ENCODE measurements at places on chromosomes 2 and 18. TPM values are rescaled to one million over a fixed set of nuclear protein-coding genes. Genes with fewer than 3 reads are reported as not detected.

GRCh38 chr2:152620208-152620607 lies 97.1 kb downstream of the PRPF40A start:
- no peak for DNase-seq

GRCh38 chr2:95401480-95401879 lies 1.0 kb upstream of the FAHD2A start:
- no peak for DNase-seq

DNA sequence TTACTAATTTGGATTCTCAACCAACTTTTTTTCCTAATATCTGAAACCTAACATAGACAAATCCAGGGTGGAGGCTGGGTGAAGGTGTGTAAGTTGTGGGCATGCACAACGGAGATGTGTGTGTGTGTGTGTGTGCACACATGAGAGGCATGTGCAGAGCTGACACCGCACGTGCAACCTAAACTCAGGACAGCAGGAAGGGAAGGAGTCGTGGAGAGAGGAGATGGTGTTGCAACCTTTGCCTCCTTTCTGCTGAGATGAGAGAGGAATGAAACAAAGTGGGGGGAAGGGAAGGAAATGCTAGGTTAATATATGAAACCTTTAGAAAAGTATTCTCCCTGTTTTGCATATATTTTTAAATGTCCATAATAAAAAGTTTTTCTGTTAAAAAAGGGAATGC lies 64.7 kb downstream of the KCTD1 start:
- DNase-seq: no peak

DNA sequence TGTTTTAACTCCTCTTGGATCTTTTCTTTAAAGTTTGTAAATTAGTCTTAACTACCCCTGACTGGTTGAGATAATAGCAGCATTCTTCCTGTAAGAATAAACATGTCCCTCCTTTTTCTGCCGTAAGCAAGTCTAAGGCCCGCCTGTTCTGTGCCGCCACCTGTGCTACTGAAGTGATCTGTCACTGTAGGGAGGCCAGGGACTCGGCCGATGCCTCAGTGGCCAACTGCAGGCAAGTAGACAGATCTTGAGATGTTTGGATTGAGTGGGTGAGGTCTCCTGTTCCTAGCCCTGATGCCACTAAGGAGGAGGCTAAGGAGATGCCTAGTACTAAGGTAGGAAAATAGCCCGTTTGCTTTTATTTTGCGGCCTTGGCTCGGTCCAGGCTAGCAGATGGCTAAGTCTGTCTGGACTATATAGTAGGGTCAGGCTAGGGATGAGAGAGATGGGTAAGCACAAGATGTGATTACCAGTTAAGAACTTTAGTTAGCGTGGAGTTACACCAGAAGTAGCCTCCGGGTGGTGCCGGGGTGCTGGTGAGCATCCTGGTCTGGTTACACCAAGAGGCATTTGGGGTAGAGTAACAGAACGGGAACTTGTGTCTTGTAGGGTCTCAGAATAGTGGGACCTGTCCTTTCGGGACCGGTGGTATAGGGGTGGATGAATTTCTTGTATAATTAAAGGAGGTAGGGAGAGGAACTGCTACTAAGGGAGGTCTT lies 584.2 kb downstream of the SUCLG1 start:
- no peak for DNase-seq

- DNase-seq: no peak
Measured at GRCh38 chr18:78892177-78892576, 87.4 kb upstream of the SALL3 start.

DNA sequence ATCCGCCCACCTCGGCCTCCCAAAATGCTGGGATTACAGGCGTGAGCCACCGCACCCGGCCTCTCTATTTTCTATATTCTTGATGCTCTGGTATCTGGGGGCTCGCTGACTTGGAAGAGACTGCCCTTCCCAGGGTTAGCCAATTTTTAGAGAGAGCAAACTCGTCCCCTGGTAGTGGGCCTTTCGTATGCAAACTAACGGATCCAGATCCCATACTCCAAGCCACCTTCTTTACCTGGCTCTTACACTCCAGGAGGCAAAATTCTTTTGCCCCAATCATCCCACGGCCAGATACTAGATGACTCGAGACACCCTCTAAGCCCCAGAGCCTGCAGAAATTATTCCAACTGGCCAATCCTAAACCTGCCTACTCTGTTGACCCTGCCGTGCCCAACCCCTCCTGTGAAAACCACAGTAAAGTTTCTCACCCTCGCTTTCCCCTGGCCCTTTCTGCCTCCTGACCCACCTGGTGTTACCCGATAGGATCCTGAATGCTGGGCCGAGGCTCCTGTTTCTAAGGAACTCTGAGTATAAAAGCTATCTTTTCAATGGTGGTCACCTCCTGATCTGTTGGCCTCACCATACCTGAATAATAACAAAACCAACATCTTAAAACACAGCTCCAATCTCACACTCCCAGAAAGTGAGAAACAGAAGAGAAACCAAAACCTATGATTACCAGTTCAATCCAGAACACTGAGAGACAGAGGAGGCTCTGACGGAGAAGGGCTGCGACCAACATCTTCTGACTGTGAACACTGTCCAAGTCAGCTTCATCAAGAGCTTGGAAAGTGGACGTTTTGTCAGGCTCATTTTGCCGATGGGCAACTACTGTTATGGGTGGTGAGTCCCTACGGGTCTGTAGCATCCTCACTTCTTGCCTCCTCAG lies 57.6 kb upstream of the ZNF532 start:
- DNase-seq: no peak

- DNase-seq: no peak
Measured at GRCh38 chr2:26438526-26438925, 36.8 kb downstream of the DRC1 start.

The IMPA2 gene
- 7.5 TPM for total RNA-seq

The CD28 gene
- total RNA-seq: not detected

The TMEM247 gene
- total RNA-seq: not detected

The WNT10A gene
- total RNA-seq: 31.8 TPM

The ANKRD62 gene
- total RNA-seq: not detected

The FZD7 gene
- total RNA-seq: 0.33 TPM

All from activated B cell treated with CpG ODN at 0.5 μM for 24 hours (primary cell).